ENCODE measurements at places on chromosomes 2 and 18.

DNA sequence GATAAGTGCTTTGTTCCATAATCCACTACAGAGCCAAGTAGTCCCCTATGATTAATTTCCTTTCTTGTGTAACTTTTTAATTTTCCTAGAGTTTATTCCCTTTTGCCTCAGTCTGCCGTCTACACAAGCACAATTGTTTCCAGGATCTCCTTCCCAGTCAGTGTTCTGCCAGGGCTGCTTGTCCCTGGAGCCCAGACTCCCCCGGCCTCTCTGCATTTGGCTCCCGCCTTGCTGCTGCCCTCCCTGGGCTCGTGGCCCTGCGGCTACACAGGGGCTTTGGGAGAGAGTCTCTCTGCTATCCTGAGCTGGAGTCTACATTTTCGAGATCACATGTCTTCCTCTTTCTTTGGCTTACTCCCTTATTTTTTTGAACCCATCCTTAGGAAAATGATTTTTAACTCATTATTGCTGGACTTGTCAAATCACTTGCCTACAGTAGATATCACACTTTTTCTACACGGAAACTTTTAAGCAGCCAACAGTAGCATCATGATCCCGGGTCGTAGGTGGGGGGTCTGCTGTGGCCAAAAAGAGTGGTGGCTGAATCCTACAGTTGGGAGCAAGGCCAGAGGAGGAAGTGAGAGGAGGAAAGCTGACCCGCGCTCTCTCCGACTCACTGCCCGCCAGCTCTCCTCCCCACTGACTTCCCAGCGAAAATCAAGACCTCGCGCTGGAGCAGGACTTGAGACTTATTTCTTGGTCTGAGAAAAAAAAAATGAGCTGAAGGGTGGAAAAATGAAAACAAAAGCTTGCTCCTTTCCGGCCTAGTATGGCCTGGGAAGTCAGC, 9.4 kb downstream of the FBLN7 start:
- no peak for DNase-seq

DNA sequence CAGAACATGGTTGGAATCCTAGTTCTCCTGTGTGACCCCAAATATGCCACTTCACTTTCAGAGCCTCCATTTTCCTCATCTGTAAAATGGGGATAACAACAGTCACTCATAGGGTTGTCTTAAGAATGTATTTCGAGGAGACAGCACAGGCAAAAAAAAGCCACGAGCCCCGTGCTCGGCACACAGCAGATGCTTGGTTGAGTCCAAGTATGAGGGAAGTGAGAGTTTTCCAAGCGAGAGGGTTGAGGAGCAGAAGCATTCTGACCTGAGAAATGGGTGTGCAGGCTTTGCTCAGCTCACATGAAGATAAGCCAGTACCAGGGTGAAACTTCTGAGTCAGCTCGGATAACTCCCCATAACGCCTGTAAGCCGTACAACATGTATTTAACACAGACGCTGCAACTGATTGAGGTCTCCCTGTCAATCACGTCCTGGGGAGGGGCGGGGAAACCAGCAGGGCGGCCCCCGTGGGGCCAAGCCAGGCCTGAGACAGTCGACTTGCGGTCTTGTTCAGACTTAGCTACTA, 23.0 kb upstream of the ODC1 start:
- DNase-seq, result no peak

DNA sequence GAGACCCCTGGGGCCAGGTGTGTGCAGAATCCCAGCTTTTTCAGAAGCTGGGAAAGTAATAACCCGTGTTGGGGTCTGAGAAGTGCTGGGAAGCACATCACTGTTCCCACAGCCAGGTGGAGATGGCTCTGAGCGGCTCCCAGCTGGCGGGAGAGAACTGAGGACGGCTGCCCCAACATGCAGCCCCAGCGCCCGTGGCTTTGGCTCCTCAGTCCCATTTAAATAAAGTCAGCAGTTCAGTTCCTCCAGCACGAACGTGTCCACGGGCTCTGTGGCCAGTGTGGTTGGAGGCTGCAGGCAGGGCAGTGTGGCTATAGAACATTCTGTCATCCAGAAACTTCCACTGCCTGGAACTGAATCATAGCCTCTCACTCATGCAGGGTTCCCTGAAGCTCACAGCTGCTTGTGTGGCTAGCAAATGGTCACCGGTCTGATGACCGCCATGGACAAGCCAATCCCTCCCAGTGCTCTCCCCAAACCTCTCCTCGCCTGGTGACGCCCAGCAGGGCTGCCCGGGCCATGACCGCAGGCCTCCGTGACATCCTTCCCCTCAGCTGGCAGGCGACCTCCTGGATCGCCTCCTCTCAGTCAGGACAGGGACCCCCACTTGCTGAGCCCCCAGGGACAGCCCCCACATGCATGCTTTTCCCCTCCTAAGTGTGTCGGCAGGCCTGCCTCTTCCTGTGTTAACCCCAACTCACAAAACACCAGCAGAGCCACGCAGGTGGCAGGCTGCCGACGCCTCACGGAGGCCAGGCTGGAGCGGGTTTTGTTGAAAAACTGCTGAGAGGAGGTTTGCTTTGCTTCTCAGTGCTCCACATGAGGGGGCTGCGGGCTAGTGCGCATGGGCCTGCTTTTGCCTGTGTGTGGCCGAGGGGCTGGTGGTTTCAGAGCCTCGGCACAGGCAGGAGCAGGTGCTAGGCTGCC, 1.3 kb downstream of the RTP5 start:
- DNase-seq, result no peak

DNA sequence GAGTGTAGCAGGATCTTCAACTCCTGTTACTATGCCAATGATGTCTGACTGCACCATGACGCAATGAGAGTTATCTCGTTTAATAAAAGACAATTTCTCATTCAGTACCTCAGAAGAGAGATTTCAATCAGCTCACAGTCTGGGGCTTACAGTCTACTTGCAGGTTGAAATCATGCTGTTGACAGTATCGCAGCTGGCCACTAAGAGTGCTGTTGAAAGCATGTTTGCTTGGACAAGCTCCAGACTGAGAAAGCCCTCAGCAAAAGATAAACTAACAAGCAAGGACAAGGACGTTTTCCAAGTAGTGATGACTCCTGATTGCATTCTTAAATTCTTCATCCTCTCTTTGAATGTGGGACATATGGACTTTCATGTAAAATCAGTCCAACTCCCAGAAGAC, 145.2 kb upstream of the SYT4 start:
- no peak for DNase-seq

DNA sequence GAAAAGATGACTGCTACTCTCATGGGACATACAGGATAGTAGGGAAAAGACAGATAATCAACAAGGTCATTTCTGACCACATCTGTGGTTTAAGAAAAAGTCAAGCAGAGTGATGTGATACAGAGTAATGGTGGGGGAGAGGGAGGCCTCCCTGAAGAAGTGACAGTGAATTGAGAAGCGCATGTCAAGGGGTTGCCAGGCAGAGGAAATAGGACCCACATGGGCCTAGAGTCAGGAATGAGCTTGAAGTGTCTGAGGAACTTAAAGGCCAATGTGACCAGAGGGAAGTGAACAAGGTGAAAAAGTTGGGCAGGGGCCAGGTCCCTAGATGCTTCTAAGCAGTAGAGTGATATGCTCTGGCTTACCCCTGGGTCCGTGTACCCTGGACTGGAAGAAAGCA, 113.5 kb upstream of the PPP1CB start:
- DNase-seq, result no peak

DNA sequence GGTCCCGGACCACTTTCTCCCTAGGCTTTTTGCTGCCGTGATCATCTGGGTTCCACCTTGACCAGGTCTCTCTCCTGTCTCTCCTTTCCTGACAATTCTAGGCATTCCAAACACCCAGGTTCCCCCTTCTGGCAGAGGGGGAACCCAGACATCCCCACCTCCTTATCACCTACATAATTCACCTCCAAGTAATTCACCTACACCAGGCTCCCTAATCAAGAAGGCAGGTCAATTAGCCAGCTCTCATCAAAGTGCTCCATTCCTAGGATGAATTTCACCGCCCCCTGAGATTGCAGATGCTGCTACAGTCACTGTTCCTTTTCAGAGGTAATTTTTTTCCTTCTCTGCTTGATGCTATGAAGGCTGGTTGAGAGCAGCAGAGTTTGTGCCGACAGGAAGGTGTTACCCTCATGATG, 42.3 kb upstream of the ATG16L1 start:
- DNase-seq, result no peak

GRCh38 chr2:24785671-24786321, 7.4 kb downstream of the PTRHD1 start:
- no peak for DNase-seq

DNA sequence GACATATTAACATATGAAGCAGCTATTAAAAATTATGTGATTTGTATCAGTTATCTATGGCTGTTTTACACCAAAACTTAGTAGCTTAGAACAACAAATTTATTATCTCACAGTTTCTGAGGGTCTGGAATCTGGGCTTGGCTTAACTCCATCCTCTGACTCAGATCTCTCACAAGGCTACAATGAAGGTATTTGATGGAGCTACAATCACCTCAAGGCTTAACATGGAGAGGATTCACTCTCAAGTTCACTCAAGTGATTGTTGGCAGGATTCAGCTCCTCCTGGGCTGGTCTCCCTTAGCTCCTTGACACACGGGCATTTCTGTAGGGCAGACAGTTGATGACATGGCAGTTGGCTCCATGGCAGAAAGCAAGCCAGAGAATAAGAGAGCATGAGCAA, 133.0 kb upstream of the SLC14A2 start:
- no peak for DNase-seq

DNA sequence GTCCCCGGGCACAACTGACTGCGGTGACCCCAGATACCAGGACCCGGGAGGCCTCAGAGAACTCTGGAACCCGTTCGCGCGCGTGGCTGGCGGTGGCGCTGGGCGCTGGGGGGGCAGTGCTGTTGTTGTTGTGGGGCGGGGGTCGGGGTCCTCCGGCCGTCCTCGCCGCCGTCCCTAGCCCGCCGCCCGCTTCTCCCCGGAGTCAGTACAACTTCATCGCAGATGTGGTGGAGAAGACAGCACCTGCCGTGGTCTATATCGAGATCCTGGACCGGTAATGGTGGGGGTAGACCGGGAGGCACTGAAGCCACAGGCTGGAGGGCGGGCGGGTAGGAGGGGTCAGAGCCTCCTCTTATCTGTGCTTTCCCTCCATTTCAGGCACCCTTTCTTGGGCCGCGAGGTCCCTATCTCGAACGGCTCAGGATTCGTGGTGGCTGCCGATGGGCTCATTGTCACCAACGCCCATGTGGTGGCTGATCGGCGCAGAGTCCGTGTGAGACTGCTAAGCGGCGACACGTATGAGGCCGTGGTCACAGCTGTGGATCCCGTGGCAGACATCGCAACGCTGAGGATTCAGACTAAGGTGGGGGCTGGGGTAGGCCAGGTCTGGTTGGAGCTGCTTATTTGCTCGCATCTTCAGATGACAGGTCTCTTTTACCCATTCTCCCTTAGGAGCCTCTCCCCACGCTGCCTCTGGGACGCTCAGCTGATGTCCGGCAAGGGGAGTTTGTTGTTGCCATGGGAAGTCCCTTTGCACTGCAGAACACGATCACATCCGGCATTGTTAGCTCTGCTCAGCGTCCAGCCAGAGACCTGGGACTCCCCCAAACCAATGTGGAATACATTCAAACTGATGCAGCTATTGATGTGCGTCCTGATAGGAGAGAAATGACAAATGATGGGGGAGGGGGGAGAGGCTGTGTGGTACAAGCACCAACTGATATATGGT, 780 bp downstream of the HTRA2 start:
- no peak for DNase-seq

DNA sequence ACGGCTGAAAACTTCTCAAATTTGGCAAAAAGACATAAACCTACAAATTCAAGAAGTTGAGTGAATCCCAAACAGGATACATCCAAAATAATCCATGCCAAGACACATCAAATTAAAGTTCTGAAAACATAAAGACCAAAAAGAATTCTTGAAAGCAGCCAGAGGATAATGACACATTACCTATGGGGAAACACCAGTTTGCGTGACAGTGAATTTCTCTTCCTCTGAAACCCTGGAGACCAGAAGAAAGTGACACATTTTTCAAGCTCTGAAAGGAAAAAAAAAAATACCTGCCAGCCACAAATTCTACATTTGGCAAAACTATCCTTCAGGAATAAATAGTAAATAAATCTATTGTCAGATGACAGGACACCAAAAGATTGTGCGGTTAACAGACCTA, 86.0 kb upstream of the AFF3 start:
- no peak for DNase-seq

- no peak for DNase-seq
Observed at GRCh38 chr2:235669269-235669831, 175.5 kb downstream of the AGAP1 start.

DNA sequence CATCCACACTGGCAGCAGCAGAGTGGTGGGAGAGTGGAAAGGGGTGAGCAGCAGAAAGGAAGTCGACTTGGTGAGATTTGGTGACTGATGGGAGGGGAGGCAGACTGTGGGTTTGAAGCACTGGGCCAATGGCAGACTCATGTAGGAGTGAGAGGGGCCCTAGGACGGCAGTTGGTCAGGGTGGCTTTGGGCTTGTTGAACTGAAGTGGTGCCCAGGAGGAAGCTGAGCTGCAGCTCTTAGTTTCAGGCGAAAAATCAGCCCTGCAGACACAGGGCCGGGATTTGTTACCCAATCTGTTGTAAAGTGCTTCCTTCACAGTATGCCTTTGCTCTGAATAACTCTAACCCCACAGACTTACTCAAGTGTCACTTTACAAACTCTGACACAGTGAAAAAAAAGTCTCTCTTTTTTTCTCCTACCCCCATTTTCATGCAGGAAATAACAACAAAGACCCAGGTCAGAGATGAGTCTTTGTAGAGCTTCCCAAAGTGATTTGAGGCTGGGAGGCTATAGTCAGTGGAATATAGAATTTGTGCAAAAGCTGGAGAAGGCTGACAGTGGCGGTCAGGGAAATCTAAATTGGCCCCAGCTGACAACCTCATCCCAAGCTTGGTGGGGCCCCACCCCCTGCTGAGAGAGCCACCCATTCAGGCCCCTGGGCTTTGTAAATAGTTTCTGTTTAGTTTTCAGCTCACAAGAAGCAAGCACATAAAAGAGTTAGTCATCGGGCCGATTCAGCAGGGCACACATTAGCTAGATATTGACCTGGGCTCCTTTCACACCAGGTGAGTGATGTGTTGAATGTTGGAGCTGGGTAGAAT, 226.9 kb downstream of the VAPA start:
- no peak for DNase-seq

DNA sequence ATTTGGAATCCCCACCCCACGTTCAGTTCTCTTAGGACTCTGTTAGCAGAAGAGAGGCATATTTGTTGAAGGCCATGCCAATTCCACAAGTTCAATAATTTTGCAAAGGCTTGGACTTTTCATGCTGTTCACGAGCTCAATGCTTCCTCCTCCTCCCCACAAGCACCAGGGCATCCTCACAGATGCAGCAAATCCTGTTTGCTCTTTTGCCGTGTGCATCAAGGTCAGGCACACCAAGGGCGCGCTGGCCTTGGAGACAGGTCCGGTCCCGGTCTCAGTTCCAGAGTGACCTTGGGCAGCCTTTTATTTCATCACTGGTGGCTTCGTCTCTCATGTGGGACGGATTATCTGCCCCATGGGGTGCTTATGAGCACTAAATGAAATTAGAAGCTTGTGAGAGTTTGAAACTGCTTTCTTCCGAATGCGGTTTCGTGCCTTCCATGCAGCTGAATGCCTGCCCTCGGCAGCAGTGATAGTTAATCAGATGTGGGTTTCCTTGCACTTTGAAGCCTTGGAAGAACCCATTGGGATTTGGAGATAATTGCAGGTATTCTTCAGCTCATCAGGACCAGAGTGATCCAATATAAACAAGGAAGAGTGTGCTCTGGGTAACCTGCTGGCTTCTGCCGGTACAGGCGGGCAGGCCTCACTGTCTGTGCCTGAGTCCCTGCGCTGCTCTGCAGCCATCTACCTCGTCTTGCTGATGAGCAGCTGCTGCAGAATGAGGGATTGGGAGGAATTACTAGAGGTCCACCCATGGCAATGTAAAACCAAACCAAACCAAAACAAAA, 140.8 kb downstream of the SH3BP4 start:
- no peak for DNase-seq

GRCh38 chr18:77967791-77968190, 718.1 kb downstream of the GALR1 start:
- DNase-seq, result no peak

GRCh38 chr18:3863006-3863405, 413.0 kb downstream of the TGIF1 start:
- DNase-seq, result no peak

Measured in T-helper 2 cell (primary cell).